ENCODE measurements at places on chromosomes 12 and 14.

- no peak for DNase-seq
Observed at GRCh38 chr12:48873096-48873495, 7.4 kb upstream of the RND1 start.

- DNase-seq, result no peak
Observed at GRCh38 chr12:58965568-58965967, 45.3 kb upstream of the LRIG3 start.

GRCh38 chr12:75322464-75322863 lies 7.7 kb downstream of the CAPS2 start:
- DNase-seq, result peak; percentile 69

GRCh38 chr14:104104076-104104901 lies 18.8 kb downstream of the ASPG start:
- DNase-seq, result no peak

- no peak for DNase-seq
Observed at GRCh38 chr12:66804563-66804974, 125.7 kb upstream of the GRIP1 start.

DNA sequence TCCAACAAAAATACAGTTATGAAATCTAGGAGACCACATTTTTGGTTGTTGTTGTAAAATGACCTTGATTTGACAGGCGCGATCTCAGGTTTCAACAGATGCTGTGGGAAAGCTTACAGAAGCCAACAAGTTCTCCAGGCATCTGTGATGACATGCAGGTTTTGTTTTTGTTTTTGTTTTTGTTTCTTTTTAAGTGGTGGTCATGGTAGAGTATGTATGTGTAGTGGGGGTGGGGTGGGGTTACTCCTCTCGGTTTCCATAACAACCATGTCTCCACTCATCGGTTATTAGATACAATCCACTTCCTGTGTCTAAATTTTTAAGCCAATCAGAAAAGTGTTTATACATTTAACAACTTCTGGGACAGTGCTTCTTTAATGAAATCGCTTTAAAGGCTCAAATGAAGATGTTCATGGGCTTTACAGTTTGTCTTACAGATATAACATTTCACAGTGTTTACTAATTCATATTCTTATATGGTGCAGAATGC lies 199.9 kb upstream of the FOXN3 start:
- peak; percentile 80 for DNase-seq

DNA sequence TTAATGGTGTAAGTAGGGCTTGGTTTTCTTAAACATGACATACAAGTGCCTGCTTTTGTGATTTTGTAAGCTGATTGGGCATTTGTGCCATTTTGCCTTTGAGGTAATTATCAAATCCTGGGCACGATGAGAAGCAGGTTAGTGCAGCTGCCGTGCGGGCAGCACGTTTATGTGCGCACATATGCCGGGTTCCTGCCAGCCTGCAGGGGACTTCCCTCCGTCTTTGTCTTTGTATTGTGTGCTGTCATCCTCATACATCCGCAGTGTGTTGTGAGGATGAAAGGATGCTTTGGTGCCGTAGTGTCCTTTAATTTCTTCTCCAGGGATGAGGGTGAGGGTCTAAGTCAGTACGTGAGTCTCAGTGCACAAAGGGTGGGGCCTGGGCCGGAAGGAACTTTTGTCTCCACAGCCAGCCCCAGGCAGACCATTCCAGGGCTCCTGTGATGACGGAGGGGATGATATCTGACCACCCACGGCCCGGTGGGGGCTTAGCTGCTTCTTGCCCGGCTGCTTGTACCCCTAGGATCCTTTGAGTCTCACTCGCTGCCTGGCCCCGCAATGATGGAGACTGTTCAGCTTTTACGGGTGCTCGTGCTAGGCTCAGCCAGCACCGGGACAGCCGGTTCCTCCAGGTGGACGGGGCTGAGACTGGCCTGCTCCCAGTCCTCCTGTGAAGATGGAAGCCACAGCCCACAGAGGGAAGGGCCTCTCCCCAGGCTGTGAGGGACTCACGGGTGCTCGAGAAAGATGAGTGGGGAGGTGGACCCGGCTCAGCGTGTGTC lies 54.6 kb downstream of the ADGRD1 start:
- DNase-seq, result no peak

DNA sequence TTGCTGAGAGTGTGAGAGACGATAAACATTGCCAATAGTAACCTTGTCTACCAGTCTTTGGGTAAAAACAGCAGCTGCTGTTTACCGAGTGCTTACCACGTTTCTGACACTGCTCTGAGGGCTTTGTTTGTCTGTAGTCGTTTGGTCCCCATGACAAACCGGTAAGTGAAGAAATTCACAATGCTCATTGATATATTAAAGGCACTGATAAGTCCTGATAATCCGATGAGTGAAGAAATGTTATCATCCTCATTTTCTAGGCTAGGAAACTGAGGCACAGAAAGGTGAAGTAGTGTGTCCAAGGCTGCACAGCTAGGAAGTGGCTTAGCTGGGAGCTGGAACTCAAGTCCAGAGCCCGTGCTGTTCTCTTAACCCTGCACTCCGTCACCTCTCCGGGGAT lies 138.6 kb downstream of the SCARB1 start:
- no peak for DNase-seq

DNA sequence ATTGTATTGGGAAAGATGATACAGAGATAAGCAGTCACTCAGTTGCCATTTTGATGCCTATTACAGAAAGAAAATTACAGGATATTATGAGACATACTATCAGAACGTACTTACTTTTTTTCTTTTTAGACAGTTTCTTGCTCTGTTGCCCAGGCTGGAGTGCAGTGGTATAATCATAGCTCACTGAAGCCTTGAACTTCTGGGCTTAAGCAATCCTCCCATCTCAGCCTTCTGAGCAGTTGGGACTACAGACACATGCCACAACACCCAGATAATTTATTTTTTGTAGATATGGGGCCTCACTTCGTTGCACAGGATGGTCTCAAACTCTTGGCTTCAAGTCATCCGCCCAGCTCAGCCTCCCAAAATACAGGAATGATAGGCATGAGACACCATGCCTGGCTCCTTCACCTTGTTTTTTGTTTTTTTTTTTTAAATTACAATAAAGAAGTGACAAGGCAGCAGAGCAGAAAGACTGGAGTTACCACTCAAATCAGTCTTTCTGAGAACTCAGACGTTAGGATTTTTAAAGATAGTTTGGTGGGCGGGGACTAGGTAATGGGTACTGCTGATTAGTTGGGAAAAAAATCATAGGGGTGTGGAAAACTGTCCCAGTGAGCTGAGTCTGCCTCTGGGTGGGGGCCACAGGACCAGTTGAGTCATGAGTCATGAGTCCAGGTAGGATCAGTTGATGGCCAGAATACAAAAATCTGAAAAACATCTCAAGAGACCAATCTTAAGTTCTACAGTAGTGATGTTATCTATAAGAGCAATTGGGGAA lies 11.5 kb upstream of the CPM start:
- DNase-seq, result no peak

DNA sequence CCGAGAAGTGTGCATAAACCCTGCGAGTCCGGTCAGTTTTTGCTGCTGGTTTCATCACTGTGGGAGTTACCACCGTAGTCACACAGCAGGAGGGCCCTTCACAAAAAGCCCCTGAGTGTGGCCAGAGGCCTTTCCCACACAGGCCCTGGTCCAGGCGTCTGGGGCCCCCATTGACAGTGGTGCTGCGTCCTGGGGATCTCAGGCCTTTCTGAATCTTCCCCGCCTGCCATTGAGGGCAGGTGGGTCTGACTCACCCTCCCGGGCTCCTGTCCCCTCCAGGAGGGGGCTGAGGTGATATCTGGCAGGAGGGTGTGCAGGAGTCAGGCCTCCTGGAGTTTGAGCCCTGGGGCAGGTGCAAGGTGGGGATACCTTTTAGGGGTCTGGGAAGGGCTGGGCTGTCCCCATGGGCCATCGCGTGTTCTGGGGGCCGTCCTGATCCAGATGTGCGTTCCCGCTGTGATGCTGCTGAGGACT lies 358.5 kb downstream of the TMEM121 start:
- no peak for DNase-seq

All from mesenchymal stem cell (in vitro differentiated cells and primary cell).